Smooth muscle cell of trachea (primary cell): ENCODE measurements at places on chromosomes 16 and 17. TPM values are rescaled to one million over a fixed set of nuclear protein-coding genes. Genes with fewer than 3 reads are reported as not detected.

Gene GRB7
- total RNA-seq: 0.17 and 0.44 TPM in 2 replicates

Gene KRT40
- not detected in 2 replicates for total RNA-seq

Gene CLEC19A
- total RNA-seq: not detected in 2 replicates

Gene CACNG1
- not detected in 2 replicates for total RNA-seq

Gene AGRP
- not detected in 2 replicates for total RNA-seq

Gene HS3ST3A1
- 21.4 and 24.1 TPM in 2 replicates for total RNA-seq

Gene HOXB6
- total RNA-seq: 0.73 and 0.83 TPM in 2 replicates

Gene POLDIP2
- 95.6 and 104 TPM in 2 replicates for total RNA-seq

Gene UBB
- total RNA-seq: 1,965 and 2,094 TPM in 2 replicates

Gene SYNGR2
- total RNA-seq: 3.1 and 11.2 TPM in 2 replicates

Gene CMTM4
- 7.7 and 8.9 TPM in 2 replicates for total RNA-seq

Gene CTRB1
- not detected in 2 replicates for total RNA-seq

Gene NME3
- 47.7 and 66.5 TPM in 2 replicates for total RNA-seq

Gene SHCBP1
- 2.0 and 41.3 TPM in 2 replicates for total RNA-seq

Gene NTN3
- 1.5 and 5.3 TPM in 2 replicates for total RNA-seq

Gene TBX2
- 106 and 134 TPM in 2 replicates for total RNA-seq

Gene GDPD3
- 1.6 and 2.6 TPM in 2 replicates for total RNA-seq

Gene SPATA32
- total RNA-seq: not detected in 2 replicates

Gene LGALS9C
- total RNA-seq: not detected in 2 replicates

Gene C16orf86
- total RNA-seq: 9.6 and 13.7 TPM in 2 replicates

Gene FSCN2
- total RNA-seq: 2.0 and 4.6 TPM in 2 replicates

Gene TEKT5
- total RNA-seq: 0.15 TPM in 1 of 2 replicates, not detected in the other

Gene OTOP2
- not detected in 2 replicates for total RNA-seq

Gene TBC1D3
- total RNA-seq: not detected in 2 replicates

Gene CLEC3A
- not detected in 2 replicates for total RNA-seq
